A172 (cell line): ENCODE measurements at places on chromosomes 4 and X. TPM values are rescaled to one million over a fixed set of nuclear protein-coding genes. Genes with fewer than 3 reads are reported as not detected.

The SORBS2 gene
- 9.3 and 14.2 TPM in 2 replicates for total RNA-seq

GRCh38 chr4:186684889-186685309, 38.8 kb downstream of the FAT1 start:
- peak; percentile 51 for DNase-seq

GRCh38 chr4:185654311-185654710, 119.0 kb upstream of the PDLIM3 start:
- DNase-seq = no peak

The TTC29 gene
- not detected in 2 replicates for total RNA-seq

- DNase-seq = no peak
Observed at GRCh38 chrX:72100051-72100755, 31.5 kb downstream of the RTL5 start.

DNA sequence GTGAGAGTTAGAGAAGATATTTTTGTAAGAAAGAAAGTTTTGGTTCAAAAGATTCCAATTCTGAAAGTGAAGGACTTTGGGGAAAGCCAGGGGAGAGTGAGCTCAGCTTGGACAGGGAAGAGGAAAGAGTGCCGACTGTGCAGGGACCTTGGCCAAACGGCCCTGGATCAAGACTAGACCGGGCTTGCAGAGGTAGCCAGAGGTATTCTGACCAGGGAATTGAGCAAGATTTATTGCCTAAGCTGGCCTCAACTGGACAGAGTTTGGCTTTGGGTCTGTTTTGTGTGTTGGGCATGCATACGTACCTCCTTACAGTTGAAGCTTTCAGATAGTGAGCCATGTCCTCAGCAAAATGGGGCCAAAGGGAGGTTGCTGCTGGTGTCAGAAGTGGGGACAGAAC, 11.6 kb downstream of the PLAC1 start:
- no peak for DNase-seq

DNA sequence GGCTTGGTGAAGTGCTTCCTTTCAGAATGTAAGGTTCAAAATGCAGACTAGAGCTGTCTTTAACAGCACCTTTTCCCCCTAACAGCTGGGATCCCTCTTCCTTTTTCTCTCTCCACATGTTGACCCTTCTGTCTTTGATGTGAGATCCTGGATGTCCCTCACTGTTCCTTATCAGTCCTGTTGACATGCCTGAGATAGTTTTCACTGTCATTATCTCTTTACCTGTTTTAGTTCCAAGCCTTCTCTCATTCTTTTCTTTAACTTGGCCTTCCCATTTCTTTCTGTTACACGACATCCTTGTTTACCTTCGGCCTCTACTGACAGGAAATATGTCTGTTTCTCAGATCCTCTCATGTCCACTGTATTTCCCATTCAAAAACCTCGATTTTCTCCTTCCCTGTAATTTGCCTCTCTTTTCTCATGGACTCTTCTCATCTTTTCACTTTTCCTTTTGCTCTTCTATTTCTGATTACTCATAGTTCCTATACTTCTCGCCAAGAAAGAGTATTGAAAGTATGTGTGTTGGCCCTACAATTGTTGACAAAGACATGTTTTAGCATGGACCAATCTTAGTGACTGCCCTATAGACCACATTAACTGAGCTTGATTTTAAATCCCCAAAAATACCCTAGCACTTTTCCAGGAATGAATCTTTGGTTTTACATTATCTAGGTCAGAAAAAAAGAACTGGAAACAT, 1.2 kb upstream of the SOWAHB start:
- DNase-seq = no peak

DNA sequence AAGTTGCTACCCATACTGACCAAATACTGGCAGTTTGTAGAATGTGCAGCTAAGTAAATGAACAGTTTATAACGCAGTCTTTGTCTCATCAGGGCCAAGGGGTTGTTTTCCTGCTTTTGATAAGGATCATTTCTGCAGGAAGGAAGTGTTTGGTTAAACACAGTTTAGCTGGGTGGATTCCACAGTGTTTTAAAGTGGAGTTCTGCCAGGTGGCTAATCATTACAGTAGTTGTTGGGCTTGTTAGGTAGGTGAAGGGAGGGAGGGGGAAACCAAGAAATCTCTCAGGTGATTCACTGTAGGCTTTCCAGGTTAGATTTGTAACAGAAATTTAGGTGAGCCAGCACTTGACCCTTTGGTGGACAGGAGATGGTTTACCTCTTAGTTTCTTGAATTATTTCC, 58.1 kb downstream of the FNIP2 start:
- no peak for DNase-seq

DNA sequence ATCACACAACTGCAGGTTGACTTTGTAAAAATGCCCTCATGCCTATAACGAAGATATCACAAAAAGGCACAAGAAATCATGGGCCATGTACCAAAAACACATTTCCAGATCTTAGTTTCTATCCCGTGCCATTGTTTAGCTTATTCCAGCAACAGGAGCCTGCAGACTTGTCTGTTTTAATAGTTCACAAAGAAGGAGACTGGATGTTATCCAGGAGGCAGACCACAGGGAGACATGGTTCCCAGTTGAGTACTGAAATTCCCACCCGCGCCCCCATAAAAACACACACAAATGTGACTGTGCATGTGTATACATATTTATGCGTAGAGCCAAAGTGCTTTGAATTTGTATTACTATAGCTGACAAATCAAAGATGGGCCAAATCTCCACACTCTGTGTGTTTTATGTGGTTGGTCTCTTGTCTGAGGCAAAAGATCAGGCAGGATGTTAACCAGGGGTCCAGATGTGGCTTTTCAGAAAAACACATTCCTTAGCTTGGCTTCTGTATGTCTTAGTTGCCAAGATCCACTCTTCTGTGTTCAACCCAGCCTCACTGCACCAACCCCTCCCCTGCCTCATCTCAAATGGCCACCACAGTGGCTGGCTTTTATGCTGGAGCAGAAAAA, 469.2 kb upstream of the DIPK2B start:
- no peak for DNase-seq

DNA sequence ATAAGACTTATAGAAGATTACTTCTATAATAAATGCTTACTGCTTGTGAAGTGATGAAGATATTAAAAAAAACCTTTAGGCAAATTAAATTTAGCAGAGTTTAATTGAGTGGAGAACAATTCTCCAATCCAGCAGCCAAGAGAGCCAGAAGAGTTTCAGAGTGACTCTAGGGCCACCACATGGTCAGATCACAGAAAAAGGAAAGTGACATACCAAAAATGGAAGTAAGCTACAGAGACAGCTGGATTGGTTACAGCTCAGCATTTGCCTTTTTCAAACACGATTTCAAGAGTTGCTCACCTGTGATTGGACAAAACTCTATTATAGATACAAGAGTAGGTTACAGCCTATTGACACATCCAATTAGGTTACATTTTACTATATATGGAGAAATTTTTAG, 79.0 kb upstream of the TRAM1L1 start:
- no peak for DNase-seq

DNA sequence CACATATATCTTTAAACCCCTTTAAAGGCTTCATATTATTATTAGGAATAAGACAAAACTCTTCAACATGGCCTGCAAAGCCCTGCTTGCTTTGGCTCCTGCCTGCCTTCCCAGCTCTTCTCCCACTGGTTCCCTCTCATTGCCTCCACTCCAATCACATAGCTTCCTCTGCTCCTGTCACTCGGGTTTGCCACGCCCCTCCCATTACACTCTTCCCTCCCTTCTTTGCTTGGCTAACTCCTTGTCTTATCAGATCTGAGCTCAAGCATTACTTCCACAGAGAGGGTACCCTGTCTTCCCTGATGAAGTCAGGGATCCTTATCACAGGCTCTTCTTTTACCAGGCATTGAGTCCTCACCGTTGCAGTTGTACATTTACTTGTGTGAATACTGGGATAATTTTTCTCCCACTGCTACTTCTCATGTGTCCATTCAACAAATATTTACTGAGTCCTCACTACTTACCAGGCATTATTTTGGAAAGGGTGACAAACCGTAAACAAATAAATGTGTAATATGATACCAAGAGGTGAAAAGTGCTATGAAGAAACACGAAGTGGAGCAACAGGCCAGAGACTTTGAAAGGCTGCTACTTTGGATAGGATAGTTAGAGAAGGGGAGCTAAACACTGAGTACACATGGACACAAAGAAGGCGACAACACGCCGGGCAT, 3.2 kb upstream of the VGLL1 start:
- DNase-seq = no peak

- DNase-seq = no peak
Observed at GRCh38 chrX:17065100-17065499, 118.6 kb downstream of the REPS2 start.

The GPR34 gene
- not detected in 2 replicates for total RNA-seq

The DGKK gene
- not detected in 2 replicates for total RNA-seq

- peak; percentile 67 for DNase-seq
Observed at GRCh38 chrX:113384628-113385027, 544.0 kb upstream of the AMOT start.

The POLN gene
- 0.24 and 0.62 TPM in 2 replicates for total RNA-seq

- no peak for DNase-seq
Observed at GRCh38 chr4:32191961-32192360, 1471.8 kb downstream of the PCDH7 start.

GRCh38 chrX:95762716-95763115, 921.9 kb upstream of the DIAPH2 start:
- DNase-seq = no peak

GRCh38 chr4:158347556-158347955, 137.3 kb downstream of the TMEM144 start:
- DNase-seq = no peak

GRCh38 chr4:119005928-119006460, 117.3 kb downstream of the SYNPO2 start:
- DNase-seq = no peak

DNA sequence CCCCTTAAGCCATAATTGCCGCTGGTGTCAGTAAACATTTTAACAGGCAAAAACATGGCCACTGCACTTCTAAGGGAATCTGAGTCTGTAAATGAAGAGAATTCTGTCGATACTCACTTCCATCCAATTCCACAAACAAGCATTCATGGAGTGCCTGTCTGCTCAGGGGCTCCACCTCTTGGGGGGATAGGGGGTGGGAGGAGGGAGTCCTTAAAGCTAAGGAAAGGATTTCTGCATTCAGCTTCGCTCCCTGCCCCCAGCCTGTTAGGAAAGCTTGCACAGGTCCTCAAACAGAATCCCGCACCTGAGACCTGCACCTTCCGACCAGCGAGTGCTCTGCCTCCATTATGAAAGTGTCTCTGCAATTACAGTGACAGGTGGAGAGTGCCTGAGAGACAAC, 130.2 kb upstream of the KIT start:
- no peak for DNase-seq
